ENCODE measurements at places on chromosomes 5 and 9.
A peak's percentile ranks its signal among the peaks of the same experiment; 100 is the strongest.

- DNase-seq: no peak
Observed at GRCh38 chr9:110298043-110298605, 39.5 kb downstream of the TXNDC8 start.

DNA sequence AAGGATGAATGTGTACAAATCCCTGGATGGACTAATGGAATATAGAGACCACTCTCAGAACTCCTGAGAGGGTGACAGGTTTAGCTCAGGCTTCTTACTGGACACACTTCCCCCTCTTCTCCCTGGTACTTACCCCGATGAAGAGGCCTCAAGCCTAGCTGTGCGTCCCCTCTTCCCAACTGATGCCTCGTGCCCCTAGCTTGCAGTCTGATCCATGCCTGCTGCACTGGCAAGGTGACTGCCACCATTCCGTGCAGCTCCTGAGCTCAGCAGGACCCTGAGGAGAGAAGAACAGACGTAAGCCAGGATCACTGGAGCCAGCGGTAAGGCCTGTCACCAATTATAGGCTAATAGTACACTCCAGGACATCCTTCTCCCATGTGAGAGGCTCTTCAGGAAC is 5.5 kb upstream of the STOML2 start:
- DNase-seq: no peak

GRCh38 chr9:137465720-137466388 is 6.7 kb upstream of the NSMF start:
- no peak for DNase-seq

GRCh38 chr5:140734354-140734753 is 34.1 kb downstream of the ZMAT2 start:
- DNase-seq: no peak

GRCh38 chr5:23385036-23385435 is 122.4 kb upstream of the PRDM9 start:
- no peak for DNase-seq

GRCh38 chr9:82555431-82556051 is 507.4 kb downstream of the RASEF start:
- no peak for DNase-seq

GRCh38 chr5:179126506-179126991 is 66.4 kb downstream of the ZNF354C start:
- no peak for DNase-seq

DNA sequence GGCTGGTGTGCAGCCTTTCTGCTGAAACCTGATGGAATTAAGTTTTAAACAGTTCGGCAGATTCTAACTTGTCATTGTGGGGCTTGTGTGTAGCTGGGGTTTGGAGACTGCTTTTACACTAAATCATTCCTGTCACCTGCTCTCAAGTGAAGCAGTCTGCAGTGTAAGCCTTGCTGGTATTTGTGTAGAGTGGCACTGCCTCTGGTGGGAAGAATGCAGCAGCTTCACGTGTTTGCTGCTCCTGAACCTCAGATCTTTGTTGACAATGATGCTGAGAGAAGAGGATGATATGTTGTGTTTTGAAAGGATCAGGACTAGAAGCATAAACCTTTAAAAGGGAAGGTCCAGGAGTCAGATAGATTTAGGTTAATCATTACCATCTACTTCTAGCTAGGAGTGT is 88.1 kb downstream of the KDM4C start:
- DNase-seq: no peak

GRCh38 chr5:91225848-91226686 is 157.1 kb downstream of the ARRDC3 start:
- DNase-seq: peak; percentile 13

DNA sequence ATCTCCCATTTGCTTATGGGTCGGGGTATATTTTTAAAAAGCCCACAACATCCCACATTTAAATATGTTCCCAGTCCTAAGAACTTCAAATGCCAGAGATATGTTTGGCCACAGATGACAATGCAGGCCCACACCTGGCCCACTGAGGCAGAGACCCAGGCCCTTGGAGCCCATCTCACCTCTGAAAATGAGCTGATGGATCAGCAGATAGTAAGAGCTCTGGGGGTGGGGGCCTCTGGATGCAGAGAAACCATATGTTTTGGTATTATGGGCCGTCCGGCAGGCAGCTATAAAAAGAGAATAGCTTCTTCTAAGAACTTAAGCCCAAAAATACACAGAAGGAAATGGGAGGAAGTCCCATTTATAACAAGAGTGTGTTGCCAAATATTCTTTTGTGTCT is 256.0 kb downstream of the GRIA1 start:
- no peak for DNase-seq

DNA sequence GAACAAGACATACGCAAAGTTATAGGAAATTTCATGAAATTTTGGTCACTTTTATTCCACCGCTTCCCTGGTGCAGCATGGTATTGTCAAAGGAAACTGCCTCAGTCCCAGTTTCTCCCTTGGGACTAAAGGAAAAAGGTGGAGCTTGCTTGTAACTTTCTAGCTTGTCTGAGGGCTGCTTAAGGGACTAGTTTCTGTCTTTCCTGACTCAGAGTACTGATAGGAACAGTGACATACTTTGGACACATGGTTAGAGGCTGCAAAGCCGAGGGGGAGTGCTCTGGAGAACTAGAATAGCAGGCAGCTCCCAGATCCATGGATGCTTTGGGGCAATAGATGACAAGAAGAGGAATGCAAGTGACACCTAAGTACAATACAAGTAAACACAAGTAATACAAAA is 136.7 kb downstream of the CDC42SE2 start:
- DNase-seq: no peak

GRCh38 chr5:64526734-64527439 is 21.1 kb downstream of the RGS7BP start:
- DNase-seq: no peak

DNA sequence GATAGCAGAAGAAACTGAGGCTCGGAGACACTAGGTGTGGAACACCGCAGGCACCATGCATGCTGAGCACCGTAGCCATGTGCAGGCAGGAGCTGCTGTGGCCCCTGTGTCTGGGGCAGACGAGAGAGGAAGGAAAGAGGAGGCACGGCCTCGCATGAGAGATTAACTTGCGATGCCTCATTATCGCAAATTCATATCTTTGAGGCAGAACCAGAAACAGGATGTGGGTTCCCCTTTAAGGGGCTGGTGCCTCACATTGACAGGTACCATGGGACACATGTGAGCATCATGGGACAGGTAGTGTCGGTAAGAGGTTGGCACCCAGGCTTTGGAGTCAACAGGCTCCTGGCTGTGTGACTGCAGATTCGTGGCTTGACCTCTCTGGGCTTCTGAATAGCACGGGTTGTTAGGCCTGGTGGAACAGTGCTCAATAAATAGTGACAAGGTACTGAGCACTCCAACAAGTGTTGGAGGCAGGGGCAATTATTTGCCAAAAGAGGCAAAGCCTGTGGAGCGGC is 40.8 kb downstream of the NAIF1 start:
- peak; percentile 45 for DNase-seq

Data from stimulated activated CD8-positive, alpha-beta memory T cell treated with anti-CD3 and anti-CD28 coated beads, Interleukin-7, amount 100 ng/mL, for 1 hour (primary cell).